ENCODE measurements at places on chromosomes 1 and 21.

GRCh38 chr1:83571536-83571935 is 427.4 kb downstream of the TTLL7 start:
- no peak for DNase-seq

GRCh38 chr1:226649780-226650179 is 89.3 kb downstream of the ITPKB start:
- DNase-seq, result peak; percentile 16

GRCh38 chr21:42567214-42567555 is 53.5 kb downstream of the SLC37A1 start:
- no peak for DNase-seq

- peak; percentile 93 for DNase-seq
These were observed 211.5 kb downstream of the KCNJ6 start for GRCh38 chr21:37704751-37705150.

GRCh38 chr1:198168227-198168626 is 11.4 kb downstream of the NEK7 start:
- no peak for DNase-seq

DNA sequence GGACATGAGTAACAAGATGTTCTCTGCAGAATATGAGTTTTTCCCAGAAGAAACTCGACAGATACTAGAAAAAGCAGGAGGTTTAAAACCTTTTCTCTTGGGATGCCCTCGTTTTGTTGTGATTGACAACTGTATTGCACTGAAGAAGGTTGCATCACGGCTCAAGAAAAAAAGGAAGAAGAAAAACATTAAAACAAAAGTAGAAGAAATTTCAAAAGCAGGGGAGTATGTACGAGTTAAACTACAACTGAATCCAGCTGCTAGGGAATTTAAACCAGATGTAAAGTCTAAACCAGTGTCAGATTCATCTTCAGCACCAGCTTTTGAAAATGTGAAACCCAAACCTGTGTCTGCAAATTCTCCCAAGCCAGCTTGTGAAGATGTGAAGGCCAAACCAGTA is 92.5 kb downstream of the TTC3 start:
- DNase-seq, result no peak

- no peak for DNase-seq
These were observed 9.4 kb upstream of the GPR161 start for GRCh38 chr1:168146160-168146539.

- DNase-seq, result no peak
These were observed 53.7 kb upstream of the CACYBP start for GRCh38 chr1:174946031-174946430.

GRCh38 chr1:21818656-21819055 is 6.6 kb downstream of the LDLRAD2 start:
- DNase-seq, result no peak

GRCh38 chr1:102071451-102071850 is 74.7 kb upstream of the OLFM3 start:
- DNase-seq, result no peak

DNA sequence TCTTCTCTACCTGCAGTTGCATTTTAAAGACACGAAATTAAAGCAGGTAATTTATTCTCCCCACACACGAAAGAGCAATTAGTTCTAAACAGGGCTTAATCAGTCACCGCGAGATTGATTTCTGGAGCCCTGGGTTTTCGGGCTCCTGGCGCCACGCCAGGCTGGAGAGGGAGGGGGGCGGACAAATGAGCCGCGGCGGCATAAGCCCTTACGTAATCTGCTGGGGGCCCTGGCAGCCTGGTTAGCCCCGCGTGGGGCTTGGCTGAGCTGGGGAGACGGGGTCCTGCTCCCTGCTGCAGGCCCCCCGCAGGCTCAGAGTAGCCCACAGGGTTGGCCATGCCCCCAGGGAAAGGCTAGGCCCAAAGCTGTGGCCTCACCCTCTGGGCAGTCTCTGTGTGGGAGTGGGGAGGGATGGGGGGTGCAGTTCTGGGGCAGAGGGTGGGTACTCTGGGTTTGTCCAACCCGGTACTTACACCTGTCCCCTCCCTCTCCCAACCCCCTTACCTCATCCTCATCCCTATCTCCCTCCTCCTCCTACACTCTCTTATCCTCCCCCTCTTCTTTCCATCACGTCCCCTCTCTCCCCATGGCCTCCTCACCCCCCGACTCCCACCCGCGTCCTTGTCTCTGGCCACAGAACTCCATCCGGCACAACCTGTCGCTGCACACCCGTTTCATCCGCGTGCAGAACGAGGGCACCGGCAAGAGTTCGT is 19.9 kb downstream of the FOXO6 start:
- peak; percentile 70 for DNase-seq

DNA sequence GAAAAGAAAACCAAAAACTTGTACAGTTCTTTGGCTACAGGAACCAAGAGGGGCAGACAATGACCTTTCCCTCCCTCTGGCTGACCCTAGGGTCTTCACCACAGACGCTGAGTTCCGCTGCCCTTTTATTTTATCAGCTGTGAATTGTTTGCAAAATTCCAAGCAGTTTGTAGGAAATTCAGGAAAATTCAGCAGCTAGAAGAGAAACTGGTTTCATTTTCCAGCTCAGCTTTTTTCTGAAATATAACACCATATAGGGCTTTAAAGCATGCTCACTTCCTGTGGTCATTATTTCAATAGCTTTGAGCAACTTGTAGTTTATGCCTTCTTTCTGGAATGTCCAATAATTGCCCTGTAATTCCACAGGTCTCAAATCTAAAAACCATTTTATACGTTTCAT is 5.5 kb upstream of the PIK3R3 start:
- DNase-seq, result no peak

DNA sequence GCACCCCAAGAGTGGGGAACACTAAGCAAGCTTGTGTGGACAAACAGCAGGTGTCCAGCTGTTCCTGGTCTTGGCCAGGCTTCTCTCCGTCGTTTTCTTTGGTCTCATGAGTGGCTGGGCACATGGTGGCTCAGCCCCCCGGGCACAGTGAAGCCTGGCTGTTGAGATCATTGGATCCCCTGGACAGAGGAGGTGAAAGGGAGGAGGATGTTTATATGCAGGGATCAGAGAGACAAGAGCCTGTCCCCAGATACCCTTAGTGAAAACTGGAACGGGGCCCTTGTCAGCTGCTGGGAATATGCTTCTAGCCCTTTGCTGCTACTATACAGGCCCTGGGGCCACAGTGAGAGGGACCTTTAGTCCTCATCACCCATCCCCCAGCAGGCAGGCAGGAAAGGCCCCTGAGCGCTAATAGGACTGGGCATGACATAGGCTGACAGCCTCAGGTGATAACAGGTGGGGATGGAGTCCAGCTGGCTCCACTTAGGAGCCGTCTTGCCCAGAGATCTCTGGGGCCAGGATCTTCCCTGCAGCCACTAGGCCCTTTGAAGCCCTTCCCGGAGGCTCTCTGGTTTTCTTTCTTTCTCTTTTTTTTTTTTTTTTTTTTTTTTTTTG is 16.4 kb downstream of the EPHA8 start:
- DNase-seq, result no peak

GRCh38 chr1:201585093-201585483 is 46.2 kb downstream of the NAV1 start:
- DNase-seq, result no peak

DNA sequence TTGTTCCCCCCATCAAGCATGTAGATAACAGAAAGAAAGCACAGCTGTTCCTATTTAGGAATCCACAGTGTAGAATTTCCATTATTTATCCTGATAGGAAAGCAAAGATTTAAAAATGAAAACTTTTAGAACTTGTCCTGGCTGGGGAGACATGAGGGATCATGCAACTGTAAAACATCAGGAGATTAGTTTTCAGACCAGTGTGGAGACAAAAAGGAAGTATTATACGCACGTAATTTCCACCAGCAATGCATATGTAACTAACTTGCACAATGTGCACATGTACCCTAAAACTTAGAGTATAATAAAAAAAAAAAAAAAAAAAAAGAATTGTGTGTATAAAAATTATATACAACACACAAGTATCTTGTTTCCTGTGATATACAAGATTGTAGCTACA is 172.4 kb downstream of the NEGR1 start:
- no peak for DNase-seq

- DNase-seq, result no peak
These were observed 36.9 kb upstream of the RGS1 start for GRCh38 chr1:192538407-192539296.

GRCh38 chr1:109777436-109777835 is 13.7 kb upstream of the EPS8L3 start:
- DNase-seq, result no peak

DNA sequence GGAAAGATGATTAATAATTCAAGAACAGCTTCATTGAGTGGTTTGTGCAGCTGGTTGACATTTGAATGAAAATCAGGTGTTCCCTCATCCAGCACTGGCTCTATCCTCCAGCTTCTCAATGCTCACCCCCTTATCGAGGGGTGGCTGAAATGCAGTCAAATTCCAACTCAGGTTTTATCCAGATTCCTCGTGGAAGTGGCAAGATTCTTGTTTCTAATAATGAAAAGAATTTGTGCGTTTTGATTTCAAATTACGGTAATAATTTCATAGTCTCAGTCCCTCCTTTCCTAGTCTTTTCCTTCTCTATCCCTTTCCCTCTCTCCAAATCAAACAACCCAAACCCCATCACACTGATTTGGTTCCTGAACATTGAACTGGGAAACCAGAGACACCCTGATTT is 3.1 kb downstream of the CNIH3 start:
- no peak for DNase-seq

- no peak for DNase-seq
These were observed 18.0 kb downstream of the TRIM62 start for GRCh38 chr1:33163621-33164519.

DNA sequence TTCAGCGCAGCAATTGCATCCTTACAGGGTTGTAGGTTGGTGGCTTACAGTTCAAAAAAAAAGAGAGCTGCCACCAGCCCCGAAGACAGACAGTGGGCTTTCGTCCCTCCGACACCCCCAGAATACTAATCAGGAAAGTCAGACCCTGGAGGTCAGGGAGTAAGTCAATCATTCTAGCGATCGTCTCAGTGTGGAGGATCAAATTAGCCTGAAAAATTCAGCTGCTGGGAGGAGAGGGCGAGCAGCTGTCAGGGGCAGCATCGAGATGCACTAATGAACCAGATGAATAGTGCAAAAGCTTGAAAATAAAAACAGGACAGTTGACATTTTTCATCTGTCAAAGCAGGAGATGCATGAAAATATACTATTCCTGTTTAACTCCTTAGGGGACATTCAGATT is 138.4 kb downstream of the NEK7 start:
- DNase-seq, result no peak

DNA sequence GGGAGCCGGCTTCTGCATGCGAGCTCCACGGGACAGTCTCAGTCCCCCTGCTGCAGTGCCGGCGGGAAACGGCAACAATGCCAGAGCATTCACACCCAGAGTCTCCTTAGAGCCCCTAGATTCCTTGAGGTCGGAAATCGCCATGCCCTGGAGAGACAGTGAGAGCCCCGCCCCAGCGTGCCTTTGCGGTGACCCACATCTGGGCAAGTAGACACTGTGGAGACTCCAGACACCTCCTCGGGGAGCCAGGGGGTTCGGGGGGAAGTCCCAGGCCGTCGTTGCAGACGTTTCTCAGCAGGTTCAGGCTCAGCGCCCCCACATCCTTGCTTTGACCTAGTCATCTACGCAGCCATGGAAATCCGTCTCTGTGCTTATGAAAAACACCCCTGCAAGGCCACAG is 81.3 kb upstream of the ARHGEF16 start:
- DNase-seq, result no peak

- no peak for DNase-seq
These were observed 241.1 kb downstream of the NPHP4 start for GRCh38 chr1:5751163-5751540.

DNA sequence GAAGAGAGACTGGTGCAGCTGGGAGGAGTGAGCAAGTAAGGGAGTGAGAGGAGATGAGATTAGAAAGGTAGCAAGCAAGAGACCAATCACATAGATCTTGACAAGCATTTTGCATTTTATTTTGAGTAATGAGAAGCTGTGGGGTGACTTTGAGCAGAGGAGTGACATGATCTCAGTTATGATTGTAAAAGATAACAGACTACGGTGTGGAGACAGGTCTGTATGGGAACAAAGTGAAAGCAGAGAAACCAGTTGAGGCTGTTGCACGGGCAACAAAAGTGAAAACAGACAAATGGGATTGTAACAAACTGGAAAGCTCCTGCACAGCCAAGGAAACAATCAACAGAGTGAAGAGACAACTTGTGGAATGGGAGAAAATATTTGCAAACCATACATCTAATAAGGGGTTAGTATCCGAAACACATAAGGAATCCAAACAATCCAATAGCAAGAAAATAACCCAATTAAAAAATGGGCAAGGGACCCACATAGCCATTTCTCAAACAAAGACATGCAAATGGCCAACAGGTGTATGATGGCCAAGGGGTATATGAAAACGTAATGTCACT is 68.4 kb downstream of the SNRPE start:
- no peak for DNase-seq

DNA sequence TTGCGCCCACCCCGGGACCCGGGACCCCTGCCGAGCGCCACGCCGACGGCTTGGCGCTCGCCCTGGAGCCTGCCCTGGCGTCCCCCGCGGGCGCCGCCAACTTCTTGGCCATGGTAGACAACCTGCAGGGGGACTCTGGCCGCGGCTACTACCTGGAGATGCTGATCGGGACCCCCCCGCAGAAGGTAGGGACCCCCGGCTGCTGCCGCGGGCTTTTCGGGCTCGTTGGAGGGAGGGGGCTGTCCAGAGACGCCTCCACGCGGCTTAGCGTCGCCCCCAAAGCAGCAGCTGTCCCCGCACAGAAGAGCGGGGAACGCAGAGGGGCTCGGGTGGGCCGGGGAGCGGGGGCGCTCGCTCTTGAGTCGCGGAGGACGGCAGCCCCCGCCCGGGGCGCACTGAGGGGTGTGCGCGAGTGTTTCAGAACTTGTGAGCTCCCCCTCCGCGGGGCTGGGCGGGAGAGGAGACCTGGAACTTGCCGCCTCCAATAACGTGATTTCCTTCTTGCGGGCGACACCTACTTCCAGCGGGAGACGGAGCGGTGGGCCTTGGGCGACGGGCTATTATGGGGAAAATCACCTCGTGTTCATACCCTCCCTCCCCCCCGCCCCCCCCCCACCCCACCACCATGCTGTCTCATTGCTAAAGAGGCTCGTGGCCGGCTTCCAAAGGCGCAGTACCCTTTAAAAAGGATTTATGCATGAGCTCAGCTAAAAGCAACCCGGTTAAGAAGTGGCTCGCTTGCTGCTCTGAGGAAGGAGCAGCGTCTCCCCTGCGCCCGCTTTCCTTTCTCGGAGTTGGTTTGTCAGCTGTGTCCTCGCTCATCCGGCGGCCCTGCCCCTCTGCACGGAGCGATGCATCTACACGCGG is 664 bp downstream of the BACE2 start:
- peak; percentile 25 for DNase-seq

- DNase-seq, result no peak
These were observed 7.9 kb downstream of the SAMD11 start for GRCh38 chr1:931380-932172.

- DNase-seq, result no peak
These were observed 11.2 kb upstream of the HYI start for GRCh38 chr1:43464681-43465504.
